Activated T-cell treated with anti-CD3 and anti-CD28 coated beads, Interleukin-2, amount 50 U/mL, for 1 hour (primary cell): ENCODE measurements at places on chromosomes 7 and 10.

GRCh38 chr7:3246127-3246526 is 54.9 kb upstream of the SDK1 start:
- DNase-seq: no peak

GRCh38 chr7:5457245-5457735 is 33.7 kb upstream of the TNRC18 start:
- DNase-seq: no peak

GRCh38 chr7:94658826-94659225 is 2.9 kb upstream of the SGCE start:
- DNase-seq: no peak

GRCh38 chr7:96931891-96932290 is 73.5 kb upstream of the DLX6 start:
- DNase-seq: no peak

- DNase-seq: no peak
Observed at GRCh38 chr10:38027986-38028385, 17.5 kb downstream of the ZNF33A start.

- no peak for DNase-seq
Observed at GRCh38 chr10:10886861-10887531, 130.7 kb upstream of the CELF2 start.
